Stimulated activated CD8-positive, alpha-beta memory T cell treated with anti-CD3 and anti-CD28 coated beads, Interleukin-2, amount 100 ng/mL, for 48 hours (primary cell): ENCODE measurements at places on chromosomes 5 and 9.

- no peak for DNase-seq
Observed at GRCh38 chr9:9631284-9631683, 981.5 kb downstream of the PTPRD start.

GRCh38 chr5:3787604-3788003 lies 192.0 kb downstream of the IRX1 start:
- DNase-seq: no peak

- DNase-seq: peak; percentile 79
Observed at GRCh38 chr5:177403792-177404640, 3.6 kb upstream of the PFN3 start.

- no peak for DNase-seq
Observed at GRCh38 chr9:112404508-112404932, 24.6 kb downstream of the HSDL2 start.

- DNase-seq: no peak
Observed at GRCh38 chr5:59245198-59245597, 648.3 kb downstream of the PDE4D start.

DNA sequence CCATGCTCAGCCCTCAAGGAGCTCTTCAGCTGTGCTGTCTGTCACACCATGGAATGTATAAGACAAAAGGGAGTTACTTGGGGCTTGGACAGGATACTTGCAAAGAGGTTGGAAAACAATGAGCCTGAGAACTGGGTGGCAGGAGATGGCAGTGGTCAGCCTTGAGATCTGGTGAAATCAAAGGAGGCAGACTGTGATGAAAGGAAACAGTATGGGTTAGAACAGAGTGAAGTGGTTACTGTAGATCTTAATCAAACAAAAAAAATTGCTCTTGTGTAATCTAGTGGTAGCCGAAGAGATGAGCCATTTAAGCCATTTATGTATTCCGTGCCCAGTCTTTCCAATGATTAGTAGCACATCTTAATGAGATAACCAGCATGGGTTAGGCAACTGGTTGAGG lies 142.2 kb downstream of the SV2C start:
- DNase-seq: no peak

GRCh38 chr5:147223948-147224791 lies 10.7 kb upstream of the STK32A start:
- no peak for DNase-seq

DNA sequence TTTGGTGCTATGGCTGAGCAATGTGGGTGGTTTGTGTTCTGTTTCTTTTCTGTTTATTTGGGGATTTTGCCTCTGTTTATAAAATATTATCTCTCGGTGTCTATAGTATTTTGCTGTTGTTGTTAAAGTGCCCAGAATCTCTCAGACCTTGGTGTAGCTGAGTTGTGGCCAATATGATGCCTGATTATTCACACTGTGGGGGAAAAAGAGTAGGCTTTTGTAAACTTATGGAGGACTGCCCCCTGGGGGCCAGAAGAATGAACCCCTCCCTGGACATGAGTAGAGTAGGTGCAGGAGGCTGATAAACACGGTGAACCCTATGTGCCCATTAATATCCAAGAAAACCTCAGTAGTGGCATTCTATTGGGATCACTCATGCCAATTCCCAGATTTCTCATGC lies 49.0 kb upstream of the DPYSL3 start:
- DNase-seq: no peak

GRCh38 chr5:171363846-171364245 lies 23.8 kb upstream of the NPM1 start:
- no peak for DNase-seq

DNA sequence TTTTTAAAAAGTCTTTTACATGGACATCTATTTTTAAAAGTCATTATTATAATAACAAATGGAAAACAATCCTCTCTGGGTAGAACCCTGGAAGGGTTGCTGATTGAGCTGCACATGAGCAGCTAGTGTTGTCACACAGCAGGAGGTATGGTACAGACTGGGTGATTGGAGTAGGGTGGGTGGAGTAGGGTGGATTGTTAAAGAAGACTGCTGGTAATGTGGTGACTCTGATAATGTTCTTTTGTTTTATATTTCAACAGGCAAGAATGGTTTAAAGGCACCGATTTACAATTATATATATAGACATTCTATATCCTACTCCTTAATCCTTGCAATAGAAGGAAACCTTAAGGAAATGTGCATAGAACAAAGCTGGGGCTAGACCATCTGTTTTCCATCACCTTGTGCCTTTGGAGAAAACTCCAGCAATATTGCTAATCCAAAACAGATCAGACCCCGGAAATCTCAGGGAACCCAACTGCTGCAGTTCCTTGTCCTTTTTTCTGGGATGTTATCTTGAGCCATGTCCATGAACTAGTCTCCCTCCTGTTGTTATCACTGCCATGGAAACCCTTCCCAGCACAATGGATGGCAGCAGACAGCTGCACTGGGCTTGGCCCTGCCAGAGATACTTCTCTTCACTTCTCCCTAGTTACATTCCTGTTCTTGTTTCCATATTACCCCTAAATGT lies 129.7 kb downstream of the YIPF5 start:
- no peak for DNase-seq

DNA sequence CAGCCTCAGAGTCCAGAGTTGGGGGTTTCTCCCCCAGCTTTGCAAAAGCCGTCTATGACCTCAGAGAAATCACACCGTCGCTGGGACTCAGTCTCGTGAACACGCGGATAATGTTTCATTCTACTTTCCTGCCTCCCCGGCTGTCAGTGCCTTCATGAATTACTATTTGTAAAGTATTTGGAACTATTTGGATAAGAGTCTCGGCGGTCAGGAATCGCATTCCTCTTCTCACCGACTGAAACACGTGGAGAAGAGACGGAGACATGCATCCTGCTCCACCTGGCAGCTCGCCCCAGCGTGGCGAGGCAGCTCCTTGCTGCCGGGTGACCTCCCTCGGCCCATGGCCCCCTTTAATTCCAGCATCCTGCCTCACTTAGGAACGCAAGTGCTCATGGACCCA lies 23.9 kb downstream of the IRX2 start:
- DNase-seq: no peak

- DNase-seq: no peak
Observed at GRCh38 chr5:76544268-76544926, 78.8 kb downstream of the F2RL2 start.

DNA sequence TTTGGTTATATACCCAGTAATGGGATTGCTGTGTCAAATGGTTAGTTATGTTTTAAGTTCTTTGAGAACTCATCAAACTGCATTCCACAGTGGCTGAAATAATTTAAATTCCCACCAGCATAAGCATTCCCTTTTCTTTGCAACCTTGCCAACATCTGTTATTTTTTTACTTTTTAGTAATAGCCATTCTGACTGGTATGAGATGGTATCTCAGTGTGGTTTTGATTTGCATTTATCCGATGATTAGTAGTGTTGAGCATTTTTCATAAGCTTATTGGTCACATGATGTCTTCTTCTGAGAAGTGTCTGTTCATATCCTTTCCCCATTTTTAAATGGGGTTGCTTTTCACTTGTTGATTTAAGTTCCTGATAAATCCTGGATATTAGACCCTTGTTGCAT lies 435.7 kb upstream of the RIOK2 start:
- no peak for DNase-seq

DNA sequence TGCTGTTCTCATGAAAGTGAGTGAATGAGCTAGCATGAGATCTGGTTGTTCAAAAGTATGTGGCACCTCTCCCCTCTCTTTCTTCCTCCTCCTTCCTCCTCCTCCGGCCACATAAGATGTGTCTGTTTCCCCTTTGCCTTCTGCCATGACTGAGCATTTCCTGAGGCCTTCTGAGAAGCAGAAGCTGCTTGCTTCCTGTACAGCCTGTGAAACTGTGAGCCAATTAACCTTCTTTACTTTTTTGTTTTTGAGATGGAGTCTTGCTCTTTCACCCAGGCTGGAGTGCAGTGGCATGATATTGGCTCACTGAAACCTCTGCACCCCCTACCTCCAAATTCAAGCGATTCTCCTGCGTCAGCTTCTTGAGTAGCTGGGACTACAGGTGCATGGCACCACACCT lies 6.1 kb downstream of the S100Z start:
- DNase-seq: peak; percentile 2

DNA sequence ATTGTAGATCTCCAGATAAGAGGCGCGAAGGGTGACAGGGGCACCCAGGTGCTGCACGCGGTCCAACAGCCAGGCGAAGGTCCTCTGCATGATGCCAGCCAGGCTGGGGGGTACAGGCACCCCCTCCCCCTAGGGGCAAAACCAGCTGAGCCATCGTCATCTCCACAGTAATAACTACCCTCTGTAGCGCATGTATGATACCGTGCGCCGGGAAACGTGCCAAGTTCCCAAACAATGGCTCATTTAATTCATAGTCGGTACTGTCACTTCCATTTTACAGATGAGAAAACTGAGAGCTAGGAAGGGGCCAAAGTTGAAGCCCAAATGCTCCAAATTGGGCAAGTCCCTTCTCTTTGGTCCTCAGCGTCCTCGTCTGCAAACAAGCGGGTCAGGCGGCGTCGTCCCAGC lies 1.5 kb downstream of the KIF12 start:
- no peak for DNase-seq

DNA sequence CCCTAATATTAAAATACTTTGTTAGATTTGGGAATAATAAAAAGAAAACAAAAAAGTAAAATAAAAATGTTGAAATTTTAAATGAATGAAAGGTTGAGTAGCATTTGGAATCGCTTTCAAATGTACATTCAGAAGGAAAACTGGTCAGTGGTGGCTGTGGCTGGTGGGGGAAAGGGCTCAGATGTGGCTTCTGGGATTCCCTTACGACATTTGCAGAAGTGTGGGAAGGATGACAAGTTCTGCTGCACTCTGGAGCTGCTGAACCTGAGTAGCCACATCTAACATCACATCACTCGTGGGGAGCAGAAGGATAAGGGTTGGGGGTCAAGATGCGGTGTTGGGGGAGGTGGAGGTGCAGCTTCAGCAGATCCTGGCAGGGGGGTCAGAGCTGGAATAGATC lies 25.6 kb upstream of the CAST start:
- DNase-seq: no peak

GRCh38 chr9:99052815-99053715 lies 51.8 kb upstream of the TGFBR1 start:
- no peak for DNase-seq

DNA sequence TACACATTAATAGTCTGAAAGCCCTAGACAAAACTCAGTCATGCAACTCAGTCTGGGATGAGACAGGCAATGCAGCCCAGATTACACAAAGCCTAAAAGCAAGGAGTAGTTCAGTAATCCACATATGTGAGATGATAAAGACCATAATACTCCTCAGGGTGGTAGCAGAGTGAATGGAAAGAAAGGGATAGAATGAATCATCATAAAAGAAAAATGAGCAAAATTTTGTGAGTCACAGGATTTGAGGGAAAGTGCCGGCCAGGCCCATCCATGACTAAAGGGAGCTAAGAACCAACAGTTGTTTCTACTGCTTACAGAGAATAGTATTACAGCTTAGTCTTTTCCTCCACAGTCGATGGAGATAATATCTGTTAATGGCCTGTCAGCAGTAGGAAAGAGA lies 90.0 kb upstream of the POU5F2 start:
- DNase-seq: no peak

- DNase-seq: no peak
Observed at GRCh38 chr9:130692321-130692720, 1.3 kb upstream of the EXOSC2 start.

DNA sequence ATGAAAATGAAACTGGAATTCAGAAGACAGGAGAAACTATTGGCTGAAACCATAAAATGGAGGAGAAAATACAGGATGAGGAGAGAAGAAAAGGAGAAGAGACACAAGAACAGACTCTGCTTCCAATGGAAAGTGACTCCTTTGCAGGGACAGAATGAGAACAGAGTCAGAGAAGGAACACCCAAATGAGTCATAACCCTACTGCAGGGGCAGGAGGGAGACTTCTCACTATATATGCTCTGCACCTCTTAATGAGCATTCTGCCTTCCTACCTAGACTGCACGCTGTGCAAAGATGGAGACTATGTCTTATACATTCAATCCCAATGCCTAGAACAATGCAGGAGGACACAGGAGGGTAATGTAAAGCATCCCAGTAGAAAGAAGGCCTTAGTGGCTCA lies 2.1 kb downstream of the SAXO1 start:
- DNase-seq: no peak

DNA sequence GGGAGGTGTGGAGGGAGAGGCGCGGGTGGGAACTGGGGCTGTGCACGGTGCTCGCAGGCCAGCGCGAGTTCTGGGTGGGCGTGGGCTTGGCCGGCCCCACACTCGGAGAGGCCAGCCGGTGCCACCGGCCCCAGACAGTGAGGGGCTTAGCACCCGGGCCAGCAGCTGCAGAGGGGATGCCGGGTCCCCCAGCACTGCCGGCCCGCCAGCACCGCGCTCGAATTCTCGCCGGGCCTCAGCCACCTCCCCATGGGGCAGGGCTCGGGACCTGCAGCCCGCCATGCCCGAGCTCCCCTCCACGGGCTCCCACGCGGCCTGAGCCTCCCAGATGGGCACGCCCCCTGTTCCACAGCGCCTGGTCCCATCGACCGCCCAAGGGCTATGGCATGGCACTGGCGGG lies 104.6 kb downstream of the GLIS3 start:
- DNase-seq: no peak

DNA sequence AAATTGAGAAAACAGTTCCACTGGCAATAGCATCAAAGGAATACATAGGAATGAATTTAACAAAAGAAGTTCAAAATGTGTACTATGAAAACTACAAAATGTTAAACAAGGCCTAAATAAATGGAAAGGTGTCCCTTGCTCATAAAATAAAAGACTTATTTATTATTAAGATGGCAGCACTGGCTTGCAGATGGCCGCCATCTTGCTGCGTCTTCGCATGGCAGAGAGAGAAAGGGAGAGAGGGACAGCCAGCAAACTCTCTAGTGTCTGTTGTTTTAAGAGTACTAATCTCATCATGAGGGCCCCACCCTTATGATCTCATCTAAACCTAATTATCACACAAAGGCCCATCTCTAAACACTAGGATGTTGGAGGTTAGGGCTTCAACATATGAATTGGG lies 47.1 kb downstream of the ABLIM3 start:
- no peak for DNase-seq

- no peak for DNase-seq
Observed at GRCh38 chr5:15266841-15267240, 233.1 kb upstream of the FBXL7 start.
